Activated CD4-positive, CD25-positive, alpha-beta regulatory T cell treated with anti-CD3 and anti-CD28 coated beads, Interleukin-2, amount 50 U/mL, for 24 hours (primary cell): ENCODE measurements at places on chromosomes 2 and 18.
A peak's percentile ranks its signal among the peaks of the same experiment; 100 is the strongest.

DNA sequence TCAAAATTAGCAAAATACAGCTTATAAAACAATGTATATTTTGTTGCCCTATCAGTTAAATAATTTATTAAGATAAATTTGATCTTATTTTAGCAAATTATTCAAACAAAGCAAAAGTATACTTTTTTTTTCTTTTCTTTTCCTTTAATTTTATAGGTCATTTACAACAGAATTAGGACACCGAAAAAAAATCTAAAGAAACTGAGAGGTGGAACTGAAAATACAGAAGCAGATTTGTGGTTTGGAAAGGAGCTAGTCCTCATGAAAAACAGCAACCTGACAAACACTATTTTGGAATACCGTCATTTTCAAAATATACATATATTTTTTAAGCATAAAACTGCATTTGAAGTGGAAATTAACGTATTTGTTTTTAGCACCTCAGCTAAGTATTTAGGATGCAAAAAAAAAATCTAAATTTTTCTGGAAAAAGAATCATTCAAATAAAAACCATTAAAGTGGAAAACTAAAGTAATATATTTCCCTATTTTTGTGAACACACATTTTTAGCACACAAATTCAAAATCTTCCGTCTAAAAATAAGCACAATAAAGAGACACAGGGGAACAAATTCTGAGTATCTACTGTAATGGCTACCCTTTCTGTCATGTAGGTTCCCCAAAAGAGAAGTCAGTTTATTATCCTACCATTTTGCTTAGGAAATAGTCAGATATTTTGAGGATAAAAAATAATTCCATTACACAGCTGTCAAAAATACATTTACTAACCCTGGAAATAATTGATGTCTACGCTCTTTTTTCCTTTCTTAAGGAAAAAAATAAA, 2.7 kb downstream of the CCDC88A start:
- ATAC-seq = no peak

DNA sequence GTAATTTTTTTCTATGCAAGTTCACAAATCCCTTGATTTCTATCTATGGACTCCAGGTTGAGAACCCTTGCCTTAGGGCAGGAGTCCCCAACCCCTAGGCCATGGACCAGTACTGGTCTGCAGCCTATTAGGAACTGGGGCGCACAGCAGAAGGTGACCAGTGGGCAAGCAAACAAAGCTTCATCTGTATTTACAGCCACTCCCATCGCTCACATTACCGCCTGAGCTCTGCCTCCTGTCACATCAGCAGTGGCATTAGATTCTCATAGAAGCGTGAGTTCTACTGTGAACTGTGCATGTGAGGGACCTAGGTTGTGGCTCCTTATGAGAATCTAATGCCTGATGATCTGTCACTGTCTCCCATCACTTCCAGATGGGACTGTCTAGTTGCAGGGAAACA, 70.2 kb upstream of the SMAD2 start:
- ATAC-seq = no peak

- no peak for ATAC-seq
Observed at GRCh38 chr2:151716721-151717120, 17.6 kb downstream of the NEB start.

GRCh38 chr2:120659275-120659977, 76.2 kb upstream of the GLI2 start:
- ATAC-seq = no peak

DNA sequence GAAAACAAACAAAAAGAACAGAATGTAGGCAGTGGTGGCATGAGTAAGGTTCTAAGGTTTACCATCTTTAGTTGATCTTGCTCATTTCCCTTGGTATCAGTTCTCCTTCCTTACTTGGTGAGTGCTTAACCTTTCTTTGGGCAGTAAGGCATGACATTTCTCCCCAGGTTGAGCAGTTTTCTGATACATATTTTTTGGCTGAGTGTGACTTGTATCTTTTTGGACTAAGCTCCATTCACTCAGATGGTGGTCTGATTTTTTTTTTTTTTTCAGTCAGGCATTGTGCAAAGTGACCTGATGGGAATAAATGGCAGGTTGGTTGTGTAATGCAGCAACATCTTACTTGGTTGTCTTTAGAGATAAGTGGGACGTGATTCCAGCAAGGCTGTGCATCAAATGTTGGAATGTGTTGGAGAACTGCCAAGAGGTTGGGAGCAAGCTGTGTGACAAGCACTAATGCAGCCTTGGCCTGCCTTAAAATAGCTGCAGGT, 15.1 kb downstream of the SPTBN1 start:
- ATAC-seq = no peak

DNA sequence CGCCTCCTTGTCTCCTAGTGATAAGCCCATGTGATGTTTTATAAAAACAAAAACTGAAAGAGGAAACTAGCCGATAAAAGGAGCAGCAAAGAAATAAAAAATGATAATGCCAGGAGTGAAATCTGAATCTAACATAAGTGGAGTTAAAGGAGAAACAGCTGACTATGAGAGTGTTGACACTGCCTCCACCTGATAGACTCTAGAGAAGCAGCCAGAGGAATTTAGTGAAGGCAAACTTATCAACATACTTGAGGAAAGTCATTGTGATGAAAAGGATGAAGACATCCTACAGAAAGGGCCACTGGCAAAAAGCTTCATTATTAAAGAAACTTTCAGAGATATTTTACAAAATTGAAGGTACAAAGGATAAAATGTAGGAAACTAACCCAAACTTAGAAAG, 1.9 kb downstream of the M1AP start:
- ATAC-seq = no peak

DNA sequence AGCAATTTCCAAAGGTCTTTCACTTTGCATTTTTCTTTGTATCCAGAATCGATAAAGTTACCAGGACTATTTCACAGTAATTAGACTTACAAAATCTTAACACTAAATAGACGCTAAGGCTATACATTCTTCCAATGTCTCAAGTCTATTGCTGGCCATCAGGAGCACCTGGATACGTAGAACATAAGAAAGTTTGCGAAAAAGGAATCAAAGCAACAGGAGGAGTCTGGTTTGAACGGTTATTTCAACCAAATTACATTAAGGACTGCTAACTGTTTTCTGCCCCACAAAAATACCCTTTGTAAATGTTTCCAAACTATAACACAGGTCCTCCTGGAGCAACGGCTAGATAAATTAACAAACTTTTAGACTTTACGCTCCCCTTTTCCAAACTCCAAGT, 1.4 kb upstream of the HNRNPA3 start:
- ATAC-seq = no peak

GRCh38 chr18:60092073-60092472, 192.3 kb downstream of the PMAIP1 start:
- no peak for ATAC-seq

DNA sequence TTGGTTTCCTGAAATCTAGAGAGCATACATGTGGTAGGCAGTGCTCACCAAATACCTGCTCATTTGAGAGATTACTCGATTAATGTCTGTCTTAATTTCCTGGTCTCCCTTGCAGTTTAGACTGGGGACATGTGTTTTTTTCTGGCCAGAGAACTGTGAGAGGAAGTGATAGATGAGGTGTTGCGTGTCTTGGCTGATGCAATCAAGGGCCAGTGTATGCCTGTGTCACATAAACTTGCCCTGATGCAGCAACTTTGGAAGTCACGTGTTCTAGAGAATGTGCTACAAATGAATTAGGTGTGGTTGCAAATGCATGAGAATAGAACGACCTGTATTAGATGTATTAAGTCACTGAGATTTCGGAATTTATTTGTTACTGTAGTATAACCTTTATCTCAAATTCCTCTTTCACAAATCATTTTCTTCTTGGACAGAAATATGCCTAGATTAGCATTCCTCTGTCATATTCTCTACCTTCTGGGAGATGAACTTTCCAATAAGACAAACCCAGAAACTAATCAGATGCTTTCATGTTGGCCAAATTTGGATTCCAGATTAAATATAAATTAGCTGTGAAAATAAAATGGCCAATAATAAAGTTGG, 9.9 kb upstream of the IL1A start:
- peak; percentile 83 for ATAC-seq

GRCh38 chr2:137123226-137123625, 357.9 kb downstream of the THSD7B start:
- no peak for ATAC-seq

- ATAC-seq = no peak
Observed at GRCh38 chr2:38243186-38243880, 133.7 kb downstream of the ATL2 start.

GRCh38 chr2:107072150-107072940, 186.4 kb upstream of the ST6GAL2 start:
- ATAC-seq = no peak

DNA sequence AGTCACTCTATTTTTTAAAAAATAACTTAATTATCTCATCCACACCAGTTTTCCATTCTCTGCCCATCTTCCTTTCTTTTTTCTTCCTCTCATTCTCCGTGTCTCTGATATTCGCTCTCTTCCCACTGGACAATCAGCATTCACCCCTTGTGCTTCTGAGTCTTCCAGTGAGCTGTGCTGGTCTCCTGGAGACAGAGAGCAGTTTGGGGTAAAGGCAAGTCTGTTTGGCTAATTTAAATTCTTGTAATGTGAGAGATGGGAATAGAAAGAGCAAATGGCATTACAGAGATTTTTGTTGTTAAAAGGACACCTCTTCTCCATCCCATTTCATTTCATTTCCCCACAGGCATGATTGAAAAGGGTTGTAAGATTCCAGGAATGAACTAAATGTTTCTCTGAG, 107.5 kb downstream of the DTNA start:
- ATAC-seq = no peak

GRCh38 chr2:105868060-105868459, 123.3 kb downstream of the NCK2 start:
- no peak for ATAC-seq

- ATAC-seq = no peak
Observed at GRCh38 chr18:73791081-73791480, 356.6 kb downstream of the FBXO15 start.

- peak; percentile 18 for ATAC-seq
Observed at GRCh38 chr2:152406119-152406835, 71.3 kb downstream of the FMNL2 start.

DNA sequence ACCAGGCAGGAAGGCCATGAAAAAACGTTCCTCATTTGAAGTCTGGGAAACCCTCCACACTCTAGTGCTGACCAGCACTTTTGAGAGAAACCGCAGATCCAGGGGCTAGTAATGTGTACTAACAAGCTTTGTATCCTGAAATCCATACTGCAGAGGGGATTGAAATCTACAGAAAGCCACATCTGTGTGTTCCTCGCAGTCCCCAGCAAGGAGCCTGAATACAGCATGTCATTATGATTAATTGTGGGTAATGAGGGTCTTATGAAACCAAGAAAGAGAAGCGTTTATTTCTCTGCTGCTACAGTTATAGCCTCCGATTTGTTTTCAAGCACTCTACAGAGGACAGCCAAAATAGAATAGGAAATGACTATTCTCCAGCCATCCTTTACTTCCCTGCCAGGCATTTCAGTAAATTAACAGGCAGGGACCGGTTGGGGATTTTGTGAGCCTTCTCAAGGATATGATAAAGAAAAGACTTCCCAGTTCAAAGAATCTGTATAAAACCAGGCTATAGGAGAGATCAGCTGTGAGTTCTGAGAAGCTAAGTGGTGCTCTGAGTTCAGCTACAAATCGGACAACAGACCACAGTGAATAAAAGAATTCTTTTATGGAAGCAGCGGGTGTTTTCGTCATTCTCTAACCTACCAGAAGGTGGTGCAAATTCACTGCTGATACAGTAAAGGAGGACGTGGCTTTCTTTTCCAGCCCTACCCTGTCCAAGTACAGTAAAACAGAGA, 133.4 kb downstream of the INSIG2 start:
- ATAC-seq = peak; percentile 53

GRCh38 chr2:54457323-54458023, 1.3 kb downstream of the SPTBN1 start:
- ATAC-seq = no peak

DNA sequence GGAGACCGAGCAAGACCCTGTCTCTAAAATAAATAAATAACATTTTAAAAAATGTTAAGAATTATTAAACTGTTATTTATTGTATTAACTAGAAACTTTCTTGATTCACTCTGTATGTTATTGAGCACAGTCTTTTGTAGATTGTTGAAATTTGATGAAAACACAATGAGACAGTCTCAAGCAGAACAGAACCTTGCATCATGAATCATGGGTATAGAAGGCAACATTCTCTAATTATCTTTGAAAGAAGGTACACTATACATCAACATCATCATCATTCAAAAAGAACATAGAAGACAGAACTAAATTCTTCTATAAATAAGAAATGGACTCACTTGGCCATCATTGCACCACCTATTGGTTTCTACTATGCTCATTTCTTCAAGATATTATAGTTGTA, 67.7 kb downstream of the SLC8A1 start:
- ATAC-seq = no peak

GRCh38 chr2:181474222-181474881, 17.2 kb downstream of the ITGA4 start:
- no peak for ATAC-seq

DNA sequence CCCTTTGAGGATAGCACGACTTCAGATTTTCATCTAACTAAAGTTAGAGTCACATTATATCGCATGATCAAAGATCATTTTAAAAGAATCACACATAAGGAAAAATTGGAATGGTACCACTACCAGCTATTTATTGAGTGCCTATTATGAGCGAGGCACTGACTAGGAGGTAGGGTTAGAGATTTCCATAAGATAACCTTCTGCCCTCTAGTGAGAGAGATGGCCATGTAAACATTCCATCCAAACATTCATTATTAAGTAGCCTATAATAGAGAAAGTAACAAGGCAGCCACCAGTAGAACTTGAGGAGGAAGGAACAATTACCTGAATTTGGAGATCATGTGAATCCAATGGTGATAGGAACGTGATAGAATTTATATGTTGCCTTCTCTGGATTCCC, 25.4 kb upstream of the GLS start:
- ATAC-seq = no peak

DNA sequence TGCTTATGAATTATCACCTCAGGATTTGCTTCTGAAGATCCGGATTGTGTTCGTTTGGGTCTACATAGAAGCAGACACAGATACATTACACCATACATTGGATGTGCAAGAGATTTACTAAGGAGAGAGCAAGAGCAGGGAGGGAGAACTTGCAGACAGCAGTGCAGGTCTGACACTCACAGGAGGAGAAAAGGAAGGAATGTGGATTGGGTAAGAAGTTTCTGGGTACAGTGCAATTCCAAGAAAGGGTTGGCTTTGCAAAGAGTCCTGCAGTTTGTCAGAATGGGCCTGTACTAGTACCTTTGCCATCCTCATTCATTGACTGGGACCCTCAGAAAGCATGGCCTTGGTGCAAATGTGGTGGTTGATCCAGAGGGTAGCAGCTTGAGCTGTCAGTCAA, 4.8 kb upstream of the THOC1 start:
- no peak for ATAC-seq

GRCh38 chr2:227033471-227034148, 130.4 kb downstream of the COL4A4 start:
- no peak for ATAC-seq

- ATAC-seq = no peak
Observed at GRCh38 chr2:159946326-159946999, 116.0 kb downstream of the PLA2R1 start.

- no peak for ATAC-seq
Observed at GRCh38 chr2:28437918-28438317, 45.3 kb downstream of the FOSL2 start.

- ATAC-seq = no peak
Observed at GRCh38 chr2:139737659-139738058, 957.5 kb upstream of the NXPH2 start.

- ATAC-seq = no peak
Observed at GRCh38 chr18:63858456-63858855, 29.0 kb upstream of the SERPINB2 start.
